ENCODE measurements at places on chromosomes 11 and 22. TPM values are rescaled to one million over a fixed set of nuclear protein-coding genes. Genes with fewer than 3 reads are reported as not detected.

GRCh38 chr11:130456286-130456685, 7.8 kb downstream of the ADAMTS15 start:
- DNase-seq, result no peak

DNA sequence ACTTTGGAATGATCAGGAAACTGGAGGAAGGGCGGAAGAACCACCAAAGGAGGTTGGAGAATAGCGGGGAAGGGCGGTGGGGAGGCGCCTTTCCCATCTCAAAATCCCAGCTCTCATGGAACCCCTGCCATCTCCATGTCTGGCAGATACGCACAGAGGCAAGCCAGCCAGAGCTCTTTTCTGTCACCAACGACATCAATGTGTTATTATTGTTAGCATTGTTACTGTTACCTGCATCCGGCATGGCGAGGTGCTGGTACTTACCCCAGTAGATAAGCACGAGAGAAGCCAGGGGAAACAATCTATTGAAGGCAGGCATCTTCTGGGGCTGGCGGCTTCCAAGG, 969 bp downstream of the SCN3B start:
- DNase-seq, result no peak

GRCh38 chr11:134685793-134686380, 273.8 kb upstream of the B3GAT1 start:
- no peak for DNase-seq

Gene MOV10L1
- total RNA-seq, result not detected

Gene CKAP5
- 145 TPM for total RNA-seq

All from activated CD8-positive, alpha-beta T cell treated with anti-CD3 and anti-CD28 coated beads for 36 hours (primary cell).